ENCODE measurements at places on chromosomes 4 and X.

GRCh38 chr4:103422467-103423219 is 224.5 kb upstream of the CENPE start:
- DNase-seq, result no peak

DNA sequence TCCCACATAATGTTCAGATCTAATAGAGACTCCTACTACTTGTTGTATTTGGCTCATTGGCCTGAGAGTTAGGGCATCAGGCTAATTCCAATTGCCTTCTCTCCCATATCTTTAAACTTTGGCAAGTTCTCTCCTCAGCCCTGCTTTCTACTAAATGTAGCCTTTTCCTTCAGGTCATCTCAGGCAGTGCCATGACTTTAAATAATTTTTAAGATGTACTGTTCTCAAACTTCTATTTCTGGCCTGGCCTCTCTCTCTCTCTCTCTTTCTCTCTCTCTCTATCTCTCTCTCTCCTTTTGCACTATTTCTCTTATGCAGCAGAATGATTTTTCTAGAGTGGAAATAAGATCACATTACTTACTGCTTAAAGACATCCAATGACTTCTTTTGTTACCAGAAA is 114.5 kb upstream of the PAQR3 start:
- no peak for DNase-seq

DNA sequence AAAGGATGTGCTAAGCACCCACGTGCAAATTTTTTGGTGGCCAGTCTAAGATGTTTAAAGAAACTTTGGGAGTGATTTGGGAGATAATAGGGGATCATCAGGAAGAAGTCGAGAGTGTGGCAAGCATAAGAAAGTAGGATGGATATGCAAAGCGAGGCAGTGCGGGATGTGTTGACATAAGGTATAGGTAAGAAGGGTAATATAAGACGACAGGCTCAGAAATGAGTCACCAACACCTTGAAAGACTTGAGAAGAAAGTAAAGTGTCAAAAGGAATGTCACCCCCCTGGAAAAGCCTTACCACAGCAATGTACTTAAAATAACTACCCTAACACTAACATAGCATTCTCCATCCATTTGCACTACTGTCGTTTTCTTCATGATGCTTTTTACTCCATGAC is 69.8 kb upstream of the BMP2K start:
- no peak for DNase-seq

- no peak for DNase-seq
Observed at GRCh38 chrX:18964026-18964425, 19.9 kb downstream of the PHKA2 start.

DNA sequence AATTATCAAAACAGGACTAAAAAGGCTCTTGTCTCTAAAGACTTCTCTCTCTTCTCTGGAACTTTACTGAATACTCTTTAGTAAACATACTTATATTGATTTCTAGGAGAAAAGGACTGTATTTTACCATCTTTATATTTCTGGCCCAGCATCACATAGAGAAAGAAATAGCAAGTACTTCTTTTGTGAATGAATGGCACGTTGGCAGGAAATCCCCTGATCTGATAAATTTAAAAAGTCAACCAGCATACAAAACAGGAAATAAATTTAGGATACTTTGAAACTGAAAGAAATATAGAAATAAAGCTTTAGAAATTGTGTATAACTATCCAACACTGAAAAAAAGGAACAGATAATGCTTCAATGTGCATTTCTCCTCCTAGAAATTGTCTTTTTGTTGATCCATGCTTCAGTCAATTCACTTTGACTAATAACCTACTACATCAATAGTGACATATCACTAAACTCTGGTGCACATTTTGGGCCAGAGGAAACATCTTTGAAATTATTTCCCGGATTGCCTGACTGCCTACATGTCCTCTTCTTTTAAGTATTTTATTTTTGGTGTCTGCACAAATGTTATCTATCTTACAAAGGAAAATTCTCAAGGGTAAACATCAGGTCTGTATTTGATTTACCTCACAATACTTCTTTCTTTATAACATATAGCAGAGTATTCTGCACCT is 183.5 kb upstream of the FSTL5 start:
- DNase-seq, result no peak
